Stimulated activated CD4-positive, alpha-beta T cell treated with anti-CD3 and anti-CD28 coated beads, Interleukin-2, amount 100 ng/mL, for 4 hours (primary cell): ENCODE measurements at places on chromosomes 6 and 20.

DNA sequence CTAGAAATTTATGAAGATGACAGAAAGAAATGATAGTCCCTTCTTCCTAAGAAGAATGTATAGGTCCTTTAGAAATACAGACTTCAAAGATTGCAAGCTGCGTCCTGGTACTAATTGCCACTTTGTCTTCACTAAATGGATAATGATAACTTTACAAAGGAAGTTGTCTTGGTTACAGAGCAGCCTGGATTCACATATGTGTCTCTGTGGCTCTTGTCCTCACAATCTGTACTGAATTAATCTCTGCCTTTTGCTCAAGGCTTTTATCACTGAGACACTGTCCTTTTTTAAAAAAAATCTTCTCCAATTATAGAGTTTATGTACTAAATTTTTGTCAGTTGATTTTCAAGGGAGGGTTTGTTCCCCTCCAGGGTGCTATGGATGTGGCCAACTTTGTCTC lies 17.5 kb upstream of the MRAP2 start:
- no peak for DNase-seq

- DNase-seq = no peak
Observed at GRCh38 chr6:116954335-116954734, 77.3 kb downstream of the RFX6 start.

DNA sequence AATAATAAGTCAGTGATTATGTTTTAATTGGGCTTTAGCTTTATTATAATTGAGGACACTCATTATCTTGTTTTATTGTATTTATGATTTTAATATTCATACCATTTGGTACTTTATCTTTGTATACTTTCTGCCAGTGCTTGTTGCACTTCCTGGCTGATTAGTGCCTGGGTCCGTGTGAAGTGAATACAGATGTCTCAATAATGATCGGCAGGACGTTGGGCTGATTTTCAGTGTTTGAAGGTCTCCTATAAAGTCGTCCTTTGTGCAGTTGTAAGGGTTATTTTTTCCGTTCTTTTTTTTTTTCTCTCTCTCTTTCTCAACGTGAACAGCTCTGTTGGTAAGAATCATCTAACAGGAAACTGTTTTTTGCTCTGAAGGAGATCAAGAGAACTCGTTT lies 450.0 kb upstream of the POU3F2 start:
- no peak for DNase-seq

GRCh38 chr6:9186148-9186547 lies 750.8 kb upstream of the SLC35B3 start:
- DNase-seq = no peak

GRCh38 chr6:156854466-156855161 lies 77.4 kb downstream of the ARID1B start:
- DNase-seq = no peak

DNA sequence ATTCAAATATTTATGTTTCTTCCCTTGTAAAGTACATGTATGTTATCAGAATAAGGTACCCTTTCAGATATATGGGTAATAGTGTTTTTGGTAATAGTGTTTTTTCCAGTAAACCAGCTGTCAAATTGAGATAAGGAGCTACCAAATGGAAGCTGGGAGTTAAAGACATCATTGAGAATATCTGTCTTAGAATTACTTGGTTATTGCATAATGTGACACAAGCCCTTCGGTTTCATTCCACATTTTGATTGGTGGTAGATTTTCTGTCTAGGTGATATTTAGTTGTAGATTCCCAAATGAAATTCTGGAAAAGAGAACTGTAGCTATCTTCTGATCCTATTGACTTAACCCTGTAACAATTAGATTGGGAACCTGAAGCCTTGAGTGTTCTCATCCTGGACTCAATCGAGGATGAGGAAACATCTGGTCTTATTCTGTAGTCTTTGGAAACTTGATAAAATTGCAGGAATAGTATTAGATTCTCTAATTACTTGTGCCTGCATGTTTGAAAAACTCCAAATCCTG lies 75.1 kb upstream of the SYNJ2 start:
- no peak for DNase-seq

DNA sequence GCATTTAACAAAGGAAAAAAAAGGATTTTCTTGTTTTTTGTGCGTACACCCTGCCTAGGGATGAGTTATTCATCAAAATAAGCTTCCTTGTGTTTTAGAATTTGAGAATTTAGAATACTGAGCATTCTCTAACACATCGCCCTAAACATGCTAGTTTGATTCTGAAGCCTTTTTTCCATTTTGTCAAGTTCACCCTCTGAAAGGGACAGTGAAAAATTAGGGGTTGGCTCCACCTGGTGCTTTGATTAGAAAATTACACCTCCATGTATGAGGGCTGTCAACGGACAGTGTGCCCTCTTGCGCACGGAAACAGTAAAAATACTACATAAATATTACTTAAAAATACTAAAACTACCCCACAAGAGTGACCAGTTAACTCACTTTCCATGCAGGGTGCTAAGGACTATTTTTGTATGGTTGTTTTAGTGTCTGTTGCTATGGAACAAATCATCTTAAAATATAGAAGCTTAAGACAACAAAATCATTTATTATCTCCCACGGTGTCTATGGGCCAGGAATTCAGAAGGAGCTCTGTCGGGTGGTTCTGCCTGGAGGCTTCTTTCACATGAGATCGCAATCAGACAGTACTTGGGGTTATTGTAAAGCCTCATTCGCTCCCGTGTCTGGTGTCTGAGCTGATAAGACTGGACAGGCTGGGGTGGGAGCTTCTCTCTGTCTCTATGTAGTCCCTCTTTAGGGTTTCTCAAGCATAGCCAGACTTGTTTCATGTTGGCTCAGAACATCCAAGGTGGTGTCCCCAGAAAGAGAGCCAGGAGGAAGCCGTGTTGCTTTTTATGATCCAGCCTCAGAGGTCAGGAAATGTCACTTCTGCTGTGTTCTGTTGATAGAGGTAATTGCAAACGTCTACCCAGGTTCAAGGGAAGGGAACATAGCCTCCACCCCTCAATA lies 41.1 kb upstream of the TMEM170B start:
- peak; percentile 66 for DNase-seq
